ENCODE measurements at places on chromosomes 11 and 22.

- DNase-seq = no peak
These were observed 38.4 kb downstream of the TOLLIP start for GRCh38 chr11:1271002-1271401.

GRCh38 chr22:47295982-47296381 lies 533.5 kb downstream of the TBC1D22A start:
- DNase-seq = no peak

- DNase-seq = no peak
These were observed 130.8 kb downstream of the HIPK3 start for GRCh38 chr11:33387996-33388395.

- DNase-seq = no peak
These were observed 74.0 kb downstream of the USP35 start for GRCh38 chr11:78262691-78263090.

GRCh38 chr11:130945896-130946295 lies 29.6 kb upstream of the SNX19 start:
- DNase-seq = no peak

DNA sequence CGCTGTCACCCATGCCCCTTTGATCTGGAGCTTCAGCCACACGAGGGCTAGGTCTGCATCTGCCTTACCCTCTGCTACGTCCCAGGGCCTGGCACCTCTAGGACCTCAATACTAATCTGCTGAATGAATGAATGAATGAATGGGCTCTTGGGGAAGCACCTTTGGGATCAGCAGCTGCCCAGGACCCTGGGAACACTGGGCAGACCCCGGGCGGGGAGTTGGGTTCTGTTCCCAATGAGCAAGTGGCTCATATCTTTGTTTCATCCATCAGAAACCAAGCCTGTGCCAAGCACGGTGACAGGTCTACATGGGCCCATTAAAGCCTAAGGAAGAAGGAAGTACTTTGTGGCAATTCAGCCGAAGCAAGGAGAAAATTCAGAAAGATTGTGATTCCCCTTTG lies 41.5 kb upstream of the SHISAL1 start:
- DNase-seq = no peak

DNA sequence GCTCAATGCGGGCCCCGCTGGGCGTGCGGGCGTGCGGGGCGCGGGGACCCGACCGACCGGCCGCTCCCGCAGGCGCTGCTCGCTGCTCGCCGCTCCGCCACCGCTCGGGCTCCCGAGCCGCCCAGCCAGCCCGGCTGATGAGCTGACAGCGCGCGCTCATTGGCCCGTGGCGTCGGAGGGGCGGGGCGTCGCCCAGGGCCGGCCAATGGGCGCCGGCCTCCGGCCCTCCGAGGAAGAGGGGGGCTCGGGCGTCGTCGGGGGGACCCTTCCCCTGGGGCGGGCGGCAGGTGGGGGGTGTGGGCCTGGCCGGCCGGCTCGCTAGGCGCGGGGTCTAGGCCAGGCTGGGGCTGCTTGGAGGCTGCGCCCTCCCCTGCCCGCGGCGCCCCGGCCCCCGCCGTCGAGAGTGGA lies at the start of gene SCUBE1:
TSS of gene SCUBE1 (minus strand) at position 111 of the 408 bp plus-strand sequence. CDS start 111 bp downstream, outside the sequence.
- DNase-seq = no peak

- no peak for DNase-seq
These were observed 52.1 kb upstream of the EIF3M start for GRCh38 chr11:32531528-32531927.

- no peak for DNase-seq
These were observed 71.9 kb upstream of the CDON start for GRCh38 chr11:126134461-126135155.

GRCh38 chr11:47383071-47383470 lies 4.7 kb upstream of the SPI1 start:
- DNase-seq = no peak

DNA sequence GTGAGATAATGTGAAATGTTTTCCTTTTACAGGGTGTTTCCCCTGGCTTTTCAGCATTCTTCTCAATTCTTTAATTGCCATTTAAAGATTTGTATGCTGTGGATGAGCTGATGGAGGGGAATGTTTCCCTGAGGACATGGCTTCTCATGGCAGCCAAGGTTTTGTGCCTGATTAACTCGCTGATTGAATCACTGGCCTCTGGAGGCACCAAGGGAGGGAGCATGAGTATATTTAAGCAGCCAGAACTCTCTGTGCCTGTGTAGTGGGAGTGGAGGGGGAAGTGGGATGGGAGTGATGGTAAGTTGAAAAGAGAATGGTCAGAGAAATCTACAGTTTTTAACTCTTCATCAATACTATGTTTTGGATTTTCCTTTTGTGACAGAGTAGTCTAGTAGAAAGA lies 88.7 kb downstream of the STIM1 start:
- DNase-seq = no peak
